ENCODE measurements at places on chromosomes 7 and 10. TPM values are rescaled to one million over a fixed set of nuclear protein-coding genes. Genes with fewer than 3 reads are reported as not detected.

Gene MRLN
- not detected for total RNA-seq

Gene LRRC61
- 11.7 TPM for total RNA-seq

Gene CHST12
- total RNA-seq: 1.9 TPM

Gene CACNB2
- total RNA-seq: 25.7 TPM

Measured in occipital lobe (tissue), 3 donors.